ENCODE measurements at places on chromosomes 5 and 9.

GRCh38 chr5:134585966-134586365 lies 46.7 kb downstream of the SAR1B start:
- no peak for DNase-seq

GRCh38 chr9:69877852-69878514 lies 57.4 kb downstream of the CFAP95 start:
- DNase-seq: no peak

GRCh38 chr5:155125551-155126095 lies 112.1 kb downstream of the KIF4B start:
- DNase-seq: no peak

DNA sequence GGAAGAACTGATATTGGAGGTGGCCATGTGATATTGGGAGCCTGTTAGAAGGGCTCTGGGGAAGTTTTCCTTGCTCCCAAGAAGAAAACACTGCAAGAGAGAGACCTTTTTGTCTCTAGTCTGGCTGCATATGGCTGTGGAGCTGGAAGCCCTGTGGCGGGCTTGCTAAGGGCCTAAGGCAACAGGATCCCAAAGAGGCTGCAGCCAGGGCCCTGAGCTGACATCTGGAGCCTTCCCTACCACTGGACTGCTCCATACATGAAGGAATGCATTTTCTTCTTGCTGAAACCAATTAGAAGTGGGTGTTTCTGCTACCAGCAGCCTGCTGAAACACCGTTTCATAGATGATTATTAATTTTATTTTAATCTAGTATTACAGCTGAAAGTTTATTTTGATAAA lies 42.2 kb downstream of the GNAQ start:
- DNase-seq: no peak

GRCh38 chr5:75640826-75641225 lies 29.6 kb downstream of the ANKDD1B start:
- DNase-seq: no peak

DNA sequence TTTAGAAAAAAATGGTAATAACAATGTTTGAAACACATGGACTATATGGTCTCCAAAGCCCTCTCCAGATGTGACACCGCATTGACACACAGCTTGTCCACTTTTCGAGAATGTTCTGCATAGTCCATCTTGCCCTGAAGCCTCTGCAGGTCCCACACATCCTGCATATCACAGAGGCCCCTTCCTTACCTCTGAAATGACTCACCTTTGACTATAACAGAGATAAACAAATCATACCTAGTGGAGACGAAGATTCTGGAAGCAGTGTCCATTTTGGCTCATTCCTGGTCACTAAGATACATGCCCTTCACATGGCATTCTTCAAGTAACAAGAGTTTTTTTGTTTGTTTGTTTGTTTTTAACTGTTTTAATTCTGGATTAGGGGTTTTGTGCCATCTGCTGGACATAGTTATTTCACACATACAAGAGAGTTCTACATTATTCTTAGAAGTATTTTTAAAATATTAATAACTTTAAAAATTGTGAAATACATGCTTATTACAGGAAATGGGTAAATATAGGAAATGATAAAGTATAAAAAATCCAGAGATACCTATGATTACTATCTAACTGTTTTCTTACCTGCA lies 5.1 kb downstream of the ARL14EPL start:
- DNase-seq: no peak

Measured in activated CD4-positive, alpha-beta T cell treated with anti-CD3 and anti-CD28 coated beads for 48 hours (primary cell).